ENCODE measurements at places on chromosomes 11 and 22.

DNA sequence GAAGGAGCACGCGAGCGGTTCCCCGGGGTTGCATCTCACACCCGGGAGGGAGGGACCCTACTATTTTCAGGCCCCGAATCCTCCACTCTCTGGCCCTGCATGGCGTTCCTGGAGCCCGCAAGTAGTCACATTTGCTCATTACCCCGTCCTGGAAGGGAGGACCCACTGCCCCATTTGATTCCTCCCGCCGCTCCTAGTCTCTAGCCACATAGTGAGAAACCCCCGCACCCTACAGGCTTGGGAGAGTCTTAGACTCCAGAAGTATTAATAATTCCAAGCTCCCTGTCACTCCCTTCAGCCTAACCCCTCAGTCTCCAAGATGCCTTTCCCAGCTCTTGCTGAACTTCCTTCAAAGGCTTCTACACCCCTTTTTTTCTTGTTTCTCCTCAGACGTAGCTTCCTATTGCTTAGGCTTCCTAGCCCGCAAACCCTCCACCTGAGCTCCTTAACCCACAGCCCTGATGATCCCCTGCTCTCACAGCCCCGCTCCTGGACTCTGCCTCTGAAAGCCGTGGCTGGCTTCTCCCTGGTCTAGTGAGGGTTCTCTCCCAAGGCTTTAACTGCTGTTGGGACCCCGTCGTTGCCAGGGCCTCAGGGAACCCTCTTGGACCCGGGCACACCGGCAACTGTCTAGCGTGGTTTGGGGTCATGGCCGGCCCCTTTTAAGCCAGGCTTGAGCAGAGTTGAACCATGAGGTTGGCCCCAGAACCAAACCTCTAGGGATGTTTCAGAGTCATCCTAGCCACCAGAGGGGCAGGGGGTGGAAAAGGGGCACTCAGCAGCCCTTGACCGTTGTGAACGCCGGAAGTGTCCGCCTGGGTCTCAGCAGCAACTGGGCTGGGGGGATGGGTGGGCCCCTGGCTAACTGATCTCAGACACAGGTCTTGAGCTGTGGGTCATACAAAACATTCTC is 862 bp downstream of the GGA1 start:
- no peak for ATAC-seq

- no peak for ATAC-seq
Measured at GRCh38 chr22:45987136-45987861, 10.3 kb upstream of the WNT7B start.

DNA sequence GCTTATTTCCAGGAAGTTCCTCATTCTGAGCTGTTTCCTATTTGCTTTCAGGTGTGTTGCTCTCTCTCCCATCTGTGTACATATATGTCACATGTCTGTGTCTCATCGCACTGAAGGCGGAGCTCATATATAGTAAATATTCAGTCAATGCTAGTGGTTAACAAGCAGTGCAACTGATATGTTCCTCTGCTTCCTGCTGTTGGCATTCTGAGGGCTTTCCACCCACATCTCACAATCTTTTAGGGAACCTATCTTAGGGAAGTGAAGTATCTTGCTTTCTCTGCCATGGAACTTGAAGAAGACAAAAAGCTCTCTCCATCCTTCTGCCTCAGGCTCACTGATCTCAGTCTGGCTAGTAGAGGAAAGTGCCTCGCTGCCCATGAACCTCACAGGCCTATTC is 139.8 kb downstream of the TTC17 start:
- no peak for ATAC-seq

DNA sequence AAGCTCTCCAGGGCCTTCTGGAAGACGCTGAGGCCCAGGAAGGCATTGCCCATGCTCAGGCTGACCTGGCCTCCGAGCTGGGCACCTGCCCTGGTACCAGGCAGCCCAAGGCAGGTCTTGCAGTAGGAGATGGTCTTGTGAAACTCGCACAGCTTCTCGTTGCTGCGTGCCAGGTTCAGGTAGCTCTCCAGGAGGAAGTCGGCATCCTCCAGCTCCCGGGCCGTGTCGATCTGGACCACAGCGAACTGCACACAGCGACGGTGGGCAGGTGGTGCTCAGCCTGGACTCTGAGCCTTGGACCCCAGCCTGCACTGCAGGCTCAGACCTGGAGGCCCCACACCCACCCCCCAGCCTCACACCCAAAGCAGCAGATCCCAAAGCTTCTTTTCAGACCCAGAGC is 1.0 kb downstream of the RAPSN start:
- no peak for ATAC-seq

DNA sequence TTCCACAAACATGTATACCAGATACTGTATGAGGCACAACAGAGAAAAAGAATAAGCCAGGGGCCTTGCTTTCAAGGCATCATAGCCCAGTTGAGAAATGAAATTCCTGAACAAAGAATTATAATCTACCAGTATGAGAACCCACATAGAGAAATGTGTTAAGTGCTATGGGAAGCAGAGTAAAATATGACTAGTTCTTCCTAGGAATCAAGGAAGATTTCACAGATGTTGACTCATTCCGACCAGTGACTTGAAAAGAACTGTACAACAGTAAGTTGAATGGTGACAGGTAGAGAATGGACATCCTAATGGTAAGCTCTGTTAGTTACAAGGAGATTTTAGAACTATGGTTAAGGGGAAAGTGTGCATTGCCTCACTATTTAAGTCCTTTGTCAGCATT is 102.6 kb downstream of the TRIM44 start:
- no peak for ATAC-seq

Measured in activated T-helper 17 cell treated with anti-CD3 and anti-CD28 coated beads, Interleukin-2, amount 50 U/mL, for 72 hours (primary cell).